ENCODE measurements at places on chromosomes 16 and 17.

DNA sequence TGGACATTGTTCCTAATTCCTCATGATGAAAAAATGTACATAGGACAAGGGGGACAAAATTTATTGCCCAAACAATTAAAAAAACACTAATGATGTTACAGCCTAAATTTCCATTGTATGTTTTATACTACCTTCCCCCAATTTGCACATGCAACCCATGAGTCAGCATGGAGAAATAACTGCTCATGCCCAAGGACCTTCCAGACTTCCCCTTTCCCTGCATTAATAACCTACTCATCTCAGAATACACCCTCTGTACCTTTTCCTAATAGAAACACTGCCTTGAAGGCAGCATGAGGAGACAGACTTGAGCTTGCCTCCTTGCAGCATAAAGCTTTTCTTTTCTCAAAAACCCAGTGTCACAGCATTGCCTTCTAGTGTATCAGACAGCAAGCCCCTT lies 2402.8 kb downstream of the TP53TG3F start:
- DNase-seq: no peak

DNA sequence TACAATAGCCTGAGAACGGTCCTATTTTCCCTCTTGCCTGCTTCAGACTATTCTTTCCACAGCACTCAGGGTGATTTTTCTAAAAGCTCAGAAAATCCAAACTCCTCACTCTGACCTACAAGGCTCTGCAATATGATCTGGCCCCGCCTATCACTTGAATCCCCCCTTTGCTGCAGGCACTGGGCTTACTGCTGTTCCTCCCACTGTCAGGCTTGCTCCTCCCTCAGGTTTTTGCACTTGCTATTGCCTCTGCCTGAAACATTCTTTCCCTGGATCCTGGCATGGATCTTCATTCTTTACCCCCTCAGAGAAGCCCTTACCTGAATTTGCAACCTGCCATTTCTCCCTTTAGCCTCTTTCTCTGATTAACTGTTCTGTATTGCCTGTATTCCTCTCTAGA lies 52.3 kb downstream of the RPGRIP1L start:
- DNase-seq: no peak

GRCh38 chr17:53896047-53896446 lies 73.3 kb downstream of the KIF2B start:
- no peak for DNase-seq

DNA sequence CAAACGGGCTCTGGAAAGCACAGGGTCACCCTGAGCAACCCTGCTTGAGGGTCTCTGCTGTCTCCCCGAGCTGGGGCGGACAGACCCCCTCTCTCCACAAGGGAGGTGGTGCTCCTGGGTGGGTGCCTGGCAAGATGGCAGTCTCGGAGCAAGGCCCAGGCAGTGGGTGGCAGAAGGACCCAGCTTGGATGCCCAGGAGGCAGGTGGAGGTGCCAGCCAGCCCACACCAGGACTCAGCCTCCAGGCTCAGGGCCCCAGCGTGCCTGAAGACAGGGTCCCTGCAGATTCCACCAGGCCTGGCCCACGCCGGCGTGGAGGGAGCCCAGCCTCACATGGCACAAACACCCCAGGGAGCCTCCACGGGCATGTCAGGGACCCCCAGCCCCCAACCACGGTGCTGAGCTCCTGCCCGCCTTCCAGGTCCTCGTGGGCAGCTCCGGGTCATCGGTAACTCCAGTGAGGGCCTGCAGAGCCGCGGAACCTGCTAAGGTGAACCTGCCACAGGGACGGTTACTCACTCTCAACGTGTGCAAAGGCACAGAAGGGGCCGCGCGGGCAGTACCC lies 20.8 kb downstream of the UNKL start:
- DNase-seq: no peak

DNA sequence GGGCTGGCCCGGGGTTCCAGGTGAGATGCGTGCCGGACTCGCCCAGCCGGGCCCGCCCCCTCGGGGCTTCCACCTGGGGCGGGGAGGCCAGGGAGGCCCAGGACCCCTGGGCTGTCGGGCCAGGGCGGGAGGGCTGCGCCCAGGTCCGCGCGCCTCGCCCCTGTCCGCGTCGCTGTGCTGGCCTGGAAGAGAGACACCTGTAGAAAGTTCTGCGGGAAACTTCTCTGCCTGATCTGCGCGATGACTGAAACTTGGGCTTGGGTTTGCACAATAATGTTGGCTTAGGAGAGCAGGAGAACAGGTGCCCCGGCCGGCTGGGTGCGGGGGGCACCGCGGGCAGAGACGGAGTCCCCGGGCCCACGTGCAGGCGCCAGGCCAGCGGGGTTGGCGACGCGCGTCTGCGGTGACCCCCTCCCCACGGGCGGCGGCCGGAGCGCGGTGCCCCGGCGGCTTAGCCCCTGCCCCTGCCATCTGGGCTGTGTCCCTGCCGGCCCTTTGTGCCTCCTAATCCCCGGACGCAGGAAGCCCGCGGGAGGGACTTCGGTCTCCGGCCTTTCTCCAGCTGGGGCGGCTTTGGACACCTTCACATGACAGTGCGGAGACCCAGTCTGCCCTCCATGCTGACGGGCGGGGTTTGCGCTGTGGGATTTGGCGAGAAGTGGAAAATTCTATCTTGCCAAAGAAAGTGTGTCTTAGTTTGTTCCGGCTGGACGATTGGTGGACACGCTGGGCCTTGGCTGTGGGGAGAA lies 483 bp downstream of the LLGL2 start:
- DNase-seq: no peak

DNA sequence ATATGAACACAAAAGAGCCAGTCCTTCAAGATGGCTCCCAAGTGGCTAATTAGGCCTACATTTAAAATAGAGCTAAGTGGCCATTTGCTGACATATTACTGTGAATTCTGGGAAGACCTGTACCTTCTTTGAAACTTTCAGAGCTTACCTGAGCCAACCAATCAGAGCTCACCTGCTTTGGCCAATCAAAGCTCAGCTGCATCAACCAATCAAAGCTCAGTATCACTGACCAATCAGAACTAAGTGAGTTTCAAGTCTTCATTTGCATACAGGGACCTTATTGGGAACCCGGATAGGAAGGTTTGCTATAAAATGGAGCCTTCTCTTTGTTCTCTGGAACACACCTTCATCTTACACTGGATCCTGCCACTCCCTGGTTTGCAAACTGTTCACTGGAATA lies 63.7 kb downstream of the FOXL1 start:
- DNase-seq: no peak

GRCh38 chr17:57537524-57538410 lies 207.3 kb downstream of the CCDC182 start:
- no peak for DNase-seq

DNA sequence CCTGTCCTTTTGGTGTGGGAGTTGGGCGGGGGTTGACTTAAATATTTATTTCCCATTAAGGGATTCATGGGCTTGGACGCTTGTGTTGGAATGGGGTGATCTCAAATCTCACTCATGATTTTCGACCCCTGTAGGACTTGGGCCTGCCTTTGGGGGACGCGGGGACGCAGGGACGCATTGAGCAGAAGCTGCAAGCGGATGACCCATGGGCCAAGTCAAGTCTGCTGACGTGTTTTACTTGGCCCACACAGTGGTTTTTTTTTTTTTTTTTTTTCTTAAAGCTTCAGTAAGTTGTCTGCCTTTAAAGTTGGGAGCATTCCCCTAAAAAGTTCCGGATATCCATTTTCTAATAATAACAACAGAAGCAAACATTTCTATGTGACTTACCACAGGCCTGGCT lies 28.9 kb downstream of the CMIP start:
- DNase-seq: no peak

DNA sequence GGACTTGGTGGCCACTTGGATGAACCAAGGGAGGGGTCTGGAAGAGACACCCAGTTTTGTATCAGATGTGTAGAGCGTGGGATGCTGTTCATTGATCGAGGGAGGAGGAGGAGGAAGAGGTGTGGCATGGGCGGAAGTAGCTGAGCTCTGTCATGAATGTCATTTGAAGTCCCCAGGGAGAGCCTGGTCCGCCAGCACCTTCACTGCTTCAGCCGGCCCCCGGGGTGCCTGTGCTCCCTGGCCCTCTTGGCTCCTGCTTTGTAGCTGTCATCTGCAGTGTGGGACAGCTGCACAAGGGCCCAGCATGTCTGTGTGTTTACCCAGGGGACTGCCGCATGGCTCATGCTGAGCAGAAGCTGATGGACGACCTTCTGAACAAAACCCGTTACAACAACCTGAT lies 75.4 kb upstream of the RBL2 start:
- no peak for DNase-seq

DNA sequence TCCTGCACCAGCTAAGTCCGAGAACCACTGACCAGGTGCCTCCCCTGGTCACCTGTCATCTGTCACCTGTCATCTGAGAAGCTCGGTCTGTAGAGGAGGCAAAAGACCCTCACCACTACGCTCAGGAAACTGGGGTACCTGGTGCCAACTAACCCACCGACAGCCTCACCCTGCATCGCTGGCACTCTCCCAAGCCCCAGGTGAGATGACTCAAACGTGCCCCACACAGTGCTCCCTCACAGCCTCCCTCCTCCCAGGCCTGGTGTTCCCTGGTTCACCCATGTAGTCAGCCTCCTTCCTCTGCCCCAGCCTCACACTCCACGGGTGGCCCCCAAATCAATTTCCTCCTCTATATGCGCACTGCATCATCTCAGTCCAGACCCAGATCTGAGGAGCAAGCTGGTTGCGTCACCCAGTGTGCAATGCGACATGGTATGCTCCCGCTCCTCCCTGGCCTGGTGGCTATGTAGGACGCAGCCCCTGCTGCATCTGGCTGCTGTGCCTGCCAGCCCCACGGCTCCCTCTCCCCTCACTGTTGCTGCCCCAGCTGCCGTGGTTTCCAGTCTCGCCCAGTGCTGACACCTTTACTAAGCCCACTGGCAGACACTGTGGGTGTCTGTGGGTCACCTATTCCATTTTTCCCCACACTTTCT lies 68.3 kb downstream of the GTF3C1 start:
- DNase-seq: no peak

- no peak for DNase-seq
Observed at GRCh38 chr17:74790161-74791058, 14.3 kb upstream of the NAT9 start.

GRCh38 chr17:78517421-78517820 lies 59.8 kb downstream of the DNAH17 start:
- DNase-seq: no peak

DNA sequence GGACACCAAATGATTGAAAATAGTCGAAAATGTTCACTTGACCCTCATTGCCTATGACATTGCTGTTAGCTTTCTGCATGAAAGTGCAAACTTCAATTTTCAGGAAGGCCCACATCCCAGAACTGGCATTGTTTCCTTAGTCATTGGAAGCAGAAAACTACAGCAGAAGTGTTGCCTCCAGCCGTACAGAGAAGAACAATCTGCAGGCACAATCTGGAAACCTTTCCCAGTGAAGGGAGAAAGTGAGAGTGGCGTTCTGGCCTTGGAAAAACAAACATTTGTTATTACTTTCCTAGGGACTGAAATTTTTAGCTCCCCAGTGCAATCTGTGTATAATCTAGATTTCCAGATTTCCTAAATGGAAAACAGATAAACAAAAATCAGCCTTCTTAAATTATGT lies 529.5 kb upstream of the RBFOX1 start:
- no peak for DNase-seq

DNA sequence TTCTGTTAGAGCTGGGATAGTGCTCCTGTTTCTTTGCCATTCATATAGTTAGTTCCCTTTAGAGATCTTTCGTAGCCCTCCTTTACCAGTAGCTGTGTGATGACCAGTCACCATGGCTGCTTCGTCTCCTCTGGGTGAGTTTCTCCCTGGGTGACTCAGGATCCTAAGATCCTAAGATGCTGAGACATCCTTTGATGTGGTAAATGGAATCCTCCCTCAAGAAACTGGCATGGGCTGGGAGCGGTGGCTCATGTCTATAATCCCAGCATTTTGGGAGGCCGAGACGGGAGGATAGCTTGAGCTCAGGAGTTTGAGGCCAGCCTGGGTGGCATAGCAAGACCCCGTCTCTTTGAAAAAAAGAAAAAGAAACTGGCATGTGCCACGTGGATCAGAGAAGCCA lies 5.9 kb downstream of the PHAF1 start:
- no peak for DNase-seq

DNA sequence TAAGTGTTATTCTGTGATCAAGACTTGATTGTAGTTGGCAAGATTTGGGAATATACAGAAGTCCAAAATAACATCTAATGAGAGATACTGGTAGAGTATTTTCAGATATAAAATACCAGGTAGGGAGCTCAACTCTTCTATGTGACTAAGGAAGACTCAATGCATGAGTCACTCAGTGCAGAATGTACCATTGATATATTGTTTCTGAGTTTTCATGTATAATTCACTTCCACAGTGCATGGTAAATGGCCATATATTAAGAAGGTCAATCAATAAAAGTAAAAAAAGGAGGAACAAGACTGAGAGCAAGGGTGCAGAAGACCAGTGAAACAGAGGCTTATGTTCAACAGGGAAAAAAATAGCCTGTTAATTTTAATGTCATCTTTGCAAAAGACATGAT lies 1387.9 kb downstream of the CDH8 start:
- no peak for DNase-seq

DNA sequence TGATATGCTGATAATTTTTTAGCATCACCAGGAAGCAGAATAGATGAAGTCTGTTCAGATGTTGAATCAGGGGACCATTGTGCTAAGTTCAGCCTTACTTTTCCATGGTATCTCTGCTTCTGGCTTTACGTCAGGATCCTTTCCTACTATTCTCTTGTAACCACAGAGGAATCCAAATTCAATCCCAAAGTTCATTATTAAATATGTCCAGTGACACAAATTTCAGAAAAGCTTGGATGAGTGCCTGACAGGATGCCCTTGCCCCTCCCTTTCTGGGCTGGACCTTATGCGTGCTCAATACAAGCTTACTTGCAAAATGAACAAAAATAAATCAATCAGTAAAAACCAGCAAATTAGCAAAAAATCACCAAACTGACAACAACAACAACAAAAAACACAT lies 37.6 kb upstream of the ADORA2B start:
- DNase-seq: no peak

- DNase-seq: no peak
Observed at GRCh38 chr17:79798299-79799173, 1.7 kb upstream of the CBX8 start.

- no peak for DNase-seq
Observed at GRCh38 chr17:19714542-19715411, 1.6 kb downstream of the SLC47A2 start.

DNA sequence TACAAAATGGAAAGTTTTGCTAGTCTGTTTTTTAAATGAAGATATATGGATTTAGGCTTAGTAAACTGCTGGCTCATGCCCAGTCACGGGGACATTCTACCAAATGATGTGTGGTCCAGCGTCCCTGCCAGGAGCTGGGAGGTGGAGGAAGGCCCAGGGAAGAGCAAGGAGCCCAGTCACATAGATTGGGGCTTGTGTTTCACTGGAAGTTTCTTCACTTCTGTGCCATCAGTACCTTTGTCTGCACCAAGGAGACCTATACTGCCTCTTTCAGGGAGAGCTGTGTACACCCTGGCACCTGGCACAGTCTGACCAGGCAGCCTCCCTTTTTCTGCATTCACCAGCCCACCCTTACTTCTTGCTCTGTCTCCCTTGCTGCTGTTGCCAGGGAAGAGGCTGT lies 32.6 kb upstream of the ERN1 start:
- peak; percentile 63 for DNase-seq

- peak; percentile 28 for DNase-seq
Observed at GRCh38 chr17:7611635-7612293, 2.9 kb downstream of the FXR2 start.

GRCh38 chr16:50441486-50442157 lies 72.8 kb upstream of the BRD7 start:
- DNase-seq: no peak

GRCh38 chr17:17051380-17051779 lies 9.1 kb downstream of the MPRIP start:
- no peak for DNase-seq
